ENCODE measurements at places on chromosomes 13 and 19.
A peak's percentile ranks its signal among the peaks of the same experiment; 100 is the strongest.

- DNase-seq, result no peak
Measured at GRCh38 chr19:48856921-48857320, 11.5 kb downstream of the PLEKHA4 start.

DNA sequence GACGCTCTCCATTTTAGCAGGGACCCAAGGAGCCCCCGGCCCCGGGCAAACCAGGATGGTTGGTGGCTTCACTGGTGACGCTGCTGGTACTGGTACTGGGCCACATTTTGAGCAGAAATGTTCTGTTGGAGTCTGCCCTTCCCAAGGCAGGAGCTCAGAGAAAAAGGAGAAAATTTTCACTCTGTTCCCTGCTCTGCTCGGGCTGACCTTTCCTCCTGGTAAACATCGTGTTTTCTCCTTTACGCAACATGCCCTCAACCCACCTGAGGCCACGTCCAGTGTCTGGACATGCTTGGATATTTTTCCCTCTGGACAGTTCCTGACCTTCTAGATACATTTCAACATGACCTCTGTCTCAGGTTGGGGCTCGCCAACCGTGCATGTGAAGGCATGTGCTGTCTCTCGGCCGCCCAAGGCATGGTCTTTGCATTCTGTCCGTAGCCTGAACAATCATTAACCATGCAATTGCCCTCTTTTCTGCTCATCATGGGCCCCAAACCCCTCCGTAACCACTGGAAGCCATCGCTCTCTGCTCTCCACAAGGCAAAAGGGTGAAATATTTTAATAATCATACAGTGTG lies 115.2 kb upstream of the PEG3 start:
- peak; percentile 47 for DNase-seq

DNA sequence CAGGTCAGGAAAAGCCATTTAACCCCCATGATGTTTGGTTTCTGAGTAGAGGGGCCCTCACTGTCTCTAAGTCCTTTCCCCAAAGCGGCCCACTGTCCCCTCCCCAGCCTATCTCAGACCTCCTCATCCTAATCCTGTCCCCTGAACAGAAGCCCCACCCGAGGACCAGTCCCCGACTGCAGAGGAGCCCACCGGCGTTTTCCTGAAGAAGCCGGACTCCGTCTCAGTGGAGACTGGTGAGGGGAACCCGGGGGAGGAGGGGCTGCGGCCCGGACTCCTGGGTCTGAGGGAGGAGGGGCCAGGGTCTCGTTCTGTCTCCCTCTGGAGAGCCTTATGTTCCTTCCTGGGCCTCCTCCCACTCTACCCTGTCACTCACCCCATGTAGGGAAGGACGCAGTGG lies 2.9 kb downstream of the MYBPC2 start:
- no peak for DNase-seq

DNA sequence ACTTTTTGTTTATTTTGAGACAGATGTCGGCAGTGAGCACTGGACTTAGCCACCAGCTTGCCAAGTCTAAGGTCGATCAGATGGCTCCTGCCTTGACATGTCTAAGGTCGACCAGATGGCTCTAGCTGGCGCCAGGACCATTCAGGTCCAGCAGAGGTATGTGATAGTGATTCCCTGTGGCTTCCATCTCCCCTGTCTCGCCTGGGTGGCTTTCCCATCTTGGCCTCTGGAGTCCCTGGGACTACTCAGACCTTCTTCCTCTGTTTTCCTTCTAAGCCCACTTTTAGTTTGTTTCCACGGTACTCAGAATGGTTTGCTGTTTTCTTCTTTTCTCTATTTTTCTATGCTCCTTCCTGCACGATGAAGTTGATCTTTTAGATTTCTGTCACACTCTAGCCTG lies 1435.7 kb downstream of the UQCRFS1 start:
- no peak for DNase-seq

- no peak for DNase-seq
Measured at GRCh38 chr19:30444253-30444671, 72.1 kb downstream of the ZNF536 start.

GRCh38 chr13:75693227-75693626 lies 57.1 kb downstream of the LMO7 start:
- DNase-seq, result no peak

DNA sequence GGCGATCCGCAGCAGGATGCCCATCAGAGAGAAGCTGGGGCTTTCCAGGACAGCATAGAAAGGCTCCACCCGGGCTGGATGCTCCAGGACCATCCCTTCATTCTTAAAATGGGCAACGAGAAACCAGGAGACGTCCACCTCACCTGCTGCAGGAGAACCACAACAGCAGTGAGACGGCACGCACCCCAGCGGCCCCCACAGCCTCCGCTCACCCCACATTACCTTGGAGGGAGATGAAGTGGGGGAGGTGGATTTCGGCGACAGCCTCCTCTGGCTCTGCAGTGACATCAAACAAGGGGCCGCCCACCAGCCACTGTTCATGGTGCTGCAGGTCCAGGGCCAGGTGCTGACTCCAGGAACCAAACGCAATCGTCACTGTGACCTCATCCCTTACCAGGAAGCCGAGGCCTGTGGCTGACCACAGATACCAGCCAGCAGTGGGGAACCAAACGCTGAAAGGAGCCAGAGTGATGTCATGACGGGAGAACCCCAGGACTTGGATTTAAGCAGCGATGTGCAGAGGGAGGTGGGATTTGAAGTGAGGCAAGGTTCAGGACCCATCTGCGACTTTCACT lies 25.1 kb downstream of the CARD8 start:
- no peak for DNase-seq

GRCh38 chr13:93687261-93687660 lies 460.7 kb downstream of the GPC6 start:
- DNase-seq, result no peak

- DNase-seq, result no peak
Measured at GRCh38 chr13:101412076-101412475, 4.2 kb downstream of the NALCN start.

- DNase-seq, result no peak
Measured at GRCh38 chr13:98480915-98481877, 95.7 kb downstream of the STK24 start.

GRCh38 chr19:46021531-46022041 lies 1.3 kb downstream of the PGLYRP1 start:
- DNase-seq, result no peak

DNA sequence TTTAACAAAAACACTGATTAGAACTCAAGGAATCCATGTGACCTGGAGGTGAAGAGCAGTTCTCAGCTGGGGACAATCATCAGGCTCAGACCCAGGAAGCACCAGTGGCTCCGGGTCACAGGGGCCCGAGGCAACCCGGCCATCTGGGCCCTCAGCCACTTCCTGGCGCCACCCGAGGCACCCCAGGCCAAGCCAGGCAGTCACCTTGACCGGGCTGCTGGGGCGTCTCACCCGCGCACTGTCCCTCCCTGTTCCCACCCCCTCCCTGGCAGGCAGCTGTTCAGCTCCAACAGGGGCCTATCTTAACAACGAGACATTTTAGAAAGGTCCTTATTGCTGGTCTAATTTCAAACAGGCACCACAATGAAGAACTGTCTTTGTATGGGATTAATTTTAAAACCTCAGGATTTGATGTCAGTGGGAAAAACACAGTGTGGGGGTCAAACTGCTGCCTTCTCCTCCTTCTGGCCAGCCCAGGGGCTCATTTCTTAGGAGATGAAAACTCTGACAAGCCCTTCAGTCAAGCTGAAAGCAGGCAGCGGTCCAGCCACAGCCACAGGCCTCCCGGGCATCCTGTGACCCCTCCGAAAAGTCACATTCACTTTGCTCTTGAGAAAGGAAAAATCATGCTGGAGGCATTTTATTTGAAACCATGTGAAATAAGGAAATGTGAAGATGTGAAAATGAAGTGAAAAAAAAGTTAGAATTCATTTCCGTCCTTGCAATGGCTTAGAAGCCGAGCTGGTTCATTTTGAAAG lies 83.3 kb downstream of the KCTD15 start:
- peak; percentile 22 for DNase-seq

DNA sequence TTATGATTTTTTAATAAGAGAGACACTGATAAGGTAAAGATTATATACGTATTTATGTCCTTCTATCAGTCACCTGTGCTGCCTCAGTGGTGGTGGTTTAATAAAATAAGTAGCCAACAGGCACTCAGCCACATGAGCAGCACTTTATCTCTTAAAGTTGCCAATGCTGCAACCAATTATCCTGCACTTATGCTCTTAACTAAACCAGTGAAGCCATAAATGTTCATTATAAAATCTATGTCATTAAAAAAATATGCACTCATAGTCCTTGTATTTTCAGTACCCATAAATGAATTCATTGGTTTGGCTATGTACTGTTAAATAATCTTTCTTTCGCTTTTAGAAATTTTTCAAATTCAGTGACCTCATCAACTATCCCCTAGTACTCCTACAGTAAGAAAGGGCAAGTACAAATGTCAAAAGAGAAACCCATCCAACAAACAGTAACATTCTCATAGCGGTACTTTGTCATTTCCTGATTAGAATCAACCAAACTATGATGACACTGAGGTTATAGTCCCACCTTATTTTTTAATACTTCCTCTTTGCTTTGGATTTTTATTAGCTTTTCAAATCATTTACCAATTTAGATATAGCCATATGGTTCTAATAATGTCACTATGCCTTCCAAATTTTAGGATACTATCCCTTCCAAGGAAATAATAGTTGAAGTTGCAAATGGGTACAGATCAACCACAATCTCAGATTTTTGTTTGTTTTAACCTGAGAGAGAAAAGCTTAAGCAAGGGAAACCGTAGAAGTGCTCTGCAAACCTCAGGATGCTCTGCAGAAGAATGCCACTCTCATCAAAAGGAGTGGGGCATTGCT lies 190.9 kb downstream of the KLF12 start:
- no peak for DNase-seq

GRCh38 chr13:51920786-51921185 lies 59.0 kb downstream of the CCDC70 start:
- DNase-seq, result no peak

- DNase-seq, result peak; percentile 2
Measured at GRCh38 chr13:88217372-88217771, 546.2 kb downstream of the SLITRK5 start.

DNA sequence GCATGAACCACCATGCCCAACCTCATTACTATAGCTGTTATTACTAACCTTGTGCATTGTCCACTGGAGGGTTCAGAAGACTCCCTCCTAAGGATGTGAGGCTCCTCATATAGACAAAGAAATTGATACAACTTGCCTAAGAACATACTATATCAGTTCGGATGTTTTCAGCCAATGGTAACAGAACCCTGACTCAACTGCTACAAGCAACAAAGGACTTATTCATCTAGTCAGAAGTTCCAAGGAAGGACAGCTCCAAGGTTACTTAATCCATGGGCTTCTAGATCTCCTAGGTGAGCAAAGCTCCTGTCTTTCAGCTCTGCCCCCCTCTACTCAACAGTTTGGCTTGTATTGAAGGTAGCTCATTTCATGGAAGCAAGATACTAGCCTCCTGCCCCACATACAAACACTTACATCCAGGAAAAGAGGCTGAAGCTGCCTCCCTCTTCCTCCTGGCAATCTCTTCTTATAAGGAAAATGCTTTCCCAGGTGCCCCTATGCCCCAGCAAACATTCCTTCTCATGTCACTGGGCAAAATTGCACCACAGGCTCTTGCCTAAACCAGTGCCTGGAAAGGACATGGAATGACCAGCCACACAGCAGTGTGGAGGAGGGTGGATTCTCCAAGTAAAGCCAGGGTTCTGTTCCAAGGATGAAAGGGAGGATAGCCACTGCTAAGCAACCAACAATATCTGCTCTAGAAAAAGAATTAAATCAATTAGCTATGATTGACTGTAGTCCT lies 497.8 kb downstream of the FOXO1 start:
- no peak for DNase-seq

DNA sequence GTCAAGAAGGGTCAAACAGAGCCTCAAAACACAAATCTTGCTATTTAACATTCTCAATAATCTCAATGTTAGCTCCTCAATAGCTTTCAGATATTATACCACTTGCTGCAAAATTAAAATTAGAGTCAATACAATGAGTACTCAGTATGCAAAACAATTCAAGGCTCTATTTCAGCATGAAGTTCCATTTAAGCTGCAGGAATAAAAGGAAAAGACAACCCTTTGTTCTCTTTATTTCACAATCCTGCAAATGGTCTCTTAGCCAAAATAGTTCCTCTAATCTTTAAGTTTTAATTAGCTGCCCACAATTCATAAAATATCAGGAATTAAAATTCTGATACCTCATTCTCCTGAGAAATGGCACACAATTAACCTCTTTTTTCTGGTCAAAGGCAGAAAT lies 40.5 kb upstream of the DCT start:
- DNase-seq, result no peak

- no peak for DNase-seq
Measured at GRCh38 chr13:53848366-53848961, 819.9 kb downstream of the OLFM4 start.

DNA sequence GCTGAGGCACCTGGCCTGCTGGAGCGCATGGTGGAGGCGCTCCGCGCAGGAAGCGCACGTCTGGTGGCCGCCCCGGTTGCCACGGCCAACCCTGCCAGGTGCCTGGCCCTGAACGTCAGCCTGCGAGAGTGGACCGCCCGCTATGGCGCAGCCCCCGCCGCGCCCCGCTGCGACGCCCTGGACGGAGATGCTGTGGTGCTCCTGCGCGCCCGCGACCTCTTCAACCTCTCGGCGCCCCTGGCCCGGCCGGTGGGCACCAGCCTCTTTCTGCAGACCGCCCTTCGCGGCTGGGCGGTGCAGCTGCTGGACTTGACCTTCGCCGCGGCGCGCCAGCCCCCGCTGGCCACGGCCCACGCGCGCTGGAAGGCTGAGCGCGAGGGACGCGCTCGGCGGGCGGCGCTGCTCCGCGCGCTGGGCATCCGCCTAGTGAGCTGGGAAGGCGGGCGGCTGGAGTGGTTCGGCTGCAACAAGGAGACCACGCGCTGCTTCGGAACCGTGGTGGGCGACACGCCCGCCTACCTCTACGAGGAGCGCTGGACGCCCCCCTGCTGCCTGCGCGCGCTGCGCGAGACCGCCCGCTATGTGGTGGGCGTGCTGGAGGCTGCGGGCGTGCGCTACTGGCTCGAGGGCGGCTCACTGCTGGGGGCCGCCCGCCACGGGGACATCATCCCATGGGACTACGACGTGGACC lies 9.7 kb upstream of the STRN4 start:
- DNase-seq, result no peak

- DNase-seq, result no peak
Measured at GRCh38 chr19:39335168-39335548, 685 bp downstream of the GMFG start.

GRCh38 chr13:114115191-114115671 lies 17.2 kb downstream of the RASA3 start:
- DNase-seq, result no peak
